ENCODE measurements at places on chromosomes 7 and 10.

DNA sequence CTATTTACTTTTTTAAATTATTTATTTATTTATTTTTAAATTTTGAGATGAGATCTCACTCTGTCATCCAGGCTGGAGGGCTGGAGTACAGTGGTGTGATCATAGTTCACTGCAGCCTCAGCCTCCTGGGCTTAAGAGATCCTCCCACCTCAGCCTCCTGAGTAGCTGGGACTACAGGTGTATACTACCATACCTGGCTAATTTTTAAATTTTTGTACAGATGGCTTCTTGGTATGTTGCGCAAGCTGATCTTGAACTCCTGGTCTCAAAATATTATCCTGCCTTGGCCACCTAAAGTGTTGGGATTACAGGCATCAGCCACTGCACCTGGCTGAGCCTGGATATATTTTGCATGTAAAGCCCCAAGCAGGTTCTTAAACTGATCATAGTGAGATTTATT, 7.6 kb downstream of the CHST12 start:
- no peak for DNase-seq

GRCh38 chr10:69883310-69884023, 81.8 kb downstream of the COL13A1 start:
- DNase-seq: no peak

DNA sequence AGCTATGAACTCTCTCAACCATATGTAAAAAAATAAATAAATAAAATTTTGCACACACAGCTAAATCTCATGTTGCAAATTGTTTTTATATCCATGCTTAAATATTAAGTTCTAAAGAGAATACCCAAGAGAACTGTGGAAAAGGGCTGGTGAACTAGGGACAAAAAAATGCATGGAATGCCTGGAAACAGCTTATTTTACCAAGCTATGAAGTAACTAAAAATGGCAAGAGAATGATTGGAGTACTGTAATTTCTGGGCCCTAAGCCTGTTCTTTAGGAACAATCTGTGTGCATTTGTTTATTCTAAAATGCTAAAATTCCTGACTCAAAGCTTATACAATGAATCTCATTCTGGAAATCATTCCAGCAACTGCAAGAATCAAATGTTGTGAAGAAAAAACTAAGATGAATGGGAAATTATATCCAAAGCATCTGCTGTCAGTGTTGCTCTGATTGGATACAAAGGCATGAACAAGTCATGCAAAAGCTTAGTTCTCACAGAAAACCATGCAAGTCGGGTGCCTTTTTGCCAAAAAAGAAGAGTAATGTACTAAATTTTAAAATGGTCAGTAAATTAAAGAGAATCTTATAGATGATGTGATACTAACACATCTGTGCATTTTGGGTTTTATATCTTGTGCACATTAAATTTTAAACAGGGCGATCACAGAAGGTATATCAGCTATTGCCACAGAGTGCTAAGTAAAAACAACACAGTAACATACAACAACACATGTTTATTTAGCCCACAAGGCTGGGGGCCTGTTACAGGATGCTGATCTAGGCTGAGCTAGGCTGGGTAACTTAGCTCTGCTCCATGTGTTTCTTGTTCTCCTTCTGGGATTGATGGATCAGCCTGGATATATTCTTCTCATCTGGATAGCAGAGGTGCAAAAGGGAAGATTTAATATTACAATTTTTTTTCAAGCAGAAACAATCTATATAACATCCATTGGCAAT, 453.5 kb upstream of the SEMA3A start:
- DNase-seq: no peak

DNA sequence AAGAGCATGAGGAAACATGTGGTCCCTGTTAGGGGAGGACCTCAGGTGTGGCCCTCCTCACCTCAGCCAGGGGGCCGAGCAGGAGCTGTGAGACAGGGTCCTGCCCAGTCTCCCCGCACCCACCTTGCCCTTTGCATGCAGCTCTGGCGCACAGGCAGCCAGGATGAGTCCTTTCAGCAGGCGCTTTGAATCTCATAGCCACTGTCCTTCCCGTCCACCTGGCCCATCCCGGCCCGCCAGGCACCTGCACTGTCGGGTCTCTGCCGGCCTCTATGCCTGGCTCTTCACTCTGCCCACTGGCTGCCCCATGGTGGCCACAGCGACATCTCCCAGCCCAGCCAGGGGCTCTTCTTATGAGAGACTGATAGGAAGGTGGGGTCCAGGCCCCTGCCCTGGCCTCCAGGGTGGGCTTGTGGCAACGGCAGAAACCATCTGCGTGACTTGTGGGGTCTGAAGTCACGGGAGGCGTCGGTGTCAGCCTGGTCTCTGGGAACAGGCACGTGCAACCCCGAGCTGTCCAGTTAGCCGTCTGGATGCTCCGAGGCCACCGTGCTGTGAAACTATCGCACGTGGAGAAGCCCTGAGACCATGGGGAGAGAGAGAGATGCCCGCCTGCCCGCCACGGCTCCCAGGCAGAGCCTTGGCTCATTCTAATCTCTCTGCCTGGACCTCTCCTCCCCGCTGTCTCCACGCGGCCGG, 37.4 kb downstream of the FOXL3 start:
- DNase-seq: no peak

DNA sequence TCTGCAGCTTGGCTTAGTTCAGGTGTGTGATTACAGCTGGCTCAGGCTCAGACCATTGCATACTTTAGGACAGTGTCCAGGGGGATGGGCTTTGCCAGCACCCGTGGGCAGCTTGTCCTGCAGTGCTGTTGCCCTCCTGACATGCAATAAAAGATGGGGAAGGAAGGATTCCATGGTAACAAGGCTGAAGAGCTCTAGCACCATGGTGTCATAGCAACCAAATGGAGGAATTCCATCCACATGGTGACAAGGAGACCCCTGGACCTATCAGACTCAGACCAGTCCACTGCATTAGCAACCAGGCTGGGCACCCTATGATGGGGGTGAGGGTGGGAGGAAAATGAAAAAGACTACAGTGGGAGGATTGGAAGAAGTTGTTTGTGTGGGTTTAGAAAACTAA, 49.9 kb downstream of the SORCS3 start:
- no peak for DNase-seq

- DNase-seq: peak; percentile 24
Measured at GRCh38 chr10:86594535-86594934, 59.8 kb upstream of the OPN4 start.

GRCh38 chr7:126606331-126606730, 646.4 kb downstream of the GRM8 start:
- DNase-seq: no peak

DNA sequence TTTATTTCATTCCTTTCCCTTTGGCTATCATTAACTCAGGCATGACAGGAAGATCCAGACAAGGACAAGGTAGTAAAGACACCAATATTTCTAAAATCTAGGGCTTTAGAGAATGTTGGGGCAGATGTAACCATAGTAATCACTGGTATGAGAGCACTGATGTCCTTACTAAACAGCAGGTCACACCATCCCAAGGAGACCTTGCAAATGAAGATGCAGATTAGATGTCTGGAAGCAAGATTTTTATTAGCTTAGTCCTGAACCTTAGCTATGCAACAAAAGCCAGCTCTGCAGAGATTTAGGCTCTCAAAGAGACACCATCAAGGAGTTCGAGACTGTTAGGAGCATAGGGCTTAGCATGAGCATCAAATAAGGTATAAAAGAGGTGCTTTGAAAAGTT, 23.6 kb upstream of the FRA10AC1 start:
- no peak for DNase-seq

DNA sequence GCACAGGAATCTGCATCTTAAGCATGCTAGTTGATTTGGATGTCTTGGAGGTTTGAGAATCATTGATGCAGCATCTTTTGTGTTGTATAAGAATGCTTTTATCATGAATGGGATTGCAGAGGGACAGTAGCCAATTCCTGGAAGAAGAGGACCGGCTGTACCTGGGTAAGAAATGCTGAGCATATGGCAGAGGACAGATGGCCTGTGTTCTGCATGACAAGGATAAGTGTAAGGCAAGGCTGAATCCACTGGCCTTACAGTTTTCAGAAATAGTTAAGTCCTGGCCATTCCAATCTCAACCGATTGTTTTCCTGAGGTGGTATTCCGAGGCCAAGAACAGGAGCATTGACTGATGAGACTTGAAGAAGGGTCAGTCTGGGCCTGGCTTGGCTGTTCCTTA, 24.4 kb upstream of the KBTBD2 start:
- DNase-seq: no peak

- peak; percentile 43 for DNase-seq
Measured at GRCh38 chr7:74284781-74285259, 4.4 kb upstream of the CLIP2 start.

GRCh38 chr7:18289788-18290187, 205.8 kb upstream of the HDAC9 start:
- DNase-seq: peak; percentile 24

Data from OCI-M1 (cell line).